ENCODE measurements at places on chromosomes 1 and 21. TPM values are rescaled to one million over a fixed set of nuclear protein-coding genes. Genes with fewer than 3 reads are reported as not detected.

The LINGO4 gene
- not detected for total RNA-seq

The FAM72C gene
- 3.7 TPM for total RNA-seq

The TEX35 gene
- not detected for total RNA-seq

The TRIM67 gene
- total RNA-seq: 0.61 TPM

The COG2 gene
- total RNA-seq: 26.7 TPM

The SPOCD1 gene
- 40.3 TPM for total RNA-seq

The INAVA gene
- 0.72 TPM for total RNA-seq

The MEGF6 gene
- 2.2 TPM for total RNA-seq

The CYP4A11 gene
- not detected for total RNA-seq

The NCF2 gene
- total RNA-seq: not detected

The KRTAP10-3 gene
- total RNA-seq: not detected

- peak; percentile 80 for DNase-seq
Measured at GRCh38 chr1:58727364-58727763, 27.5 kb upstream of the MYSM1 start.

DNA sequence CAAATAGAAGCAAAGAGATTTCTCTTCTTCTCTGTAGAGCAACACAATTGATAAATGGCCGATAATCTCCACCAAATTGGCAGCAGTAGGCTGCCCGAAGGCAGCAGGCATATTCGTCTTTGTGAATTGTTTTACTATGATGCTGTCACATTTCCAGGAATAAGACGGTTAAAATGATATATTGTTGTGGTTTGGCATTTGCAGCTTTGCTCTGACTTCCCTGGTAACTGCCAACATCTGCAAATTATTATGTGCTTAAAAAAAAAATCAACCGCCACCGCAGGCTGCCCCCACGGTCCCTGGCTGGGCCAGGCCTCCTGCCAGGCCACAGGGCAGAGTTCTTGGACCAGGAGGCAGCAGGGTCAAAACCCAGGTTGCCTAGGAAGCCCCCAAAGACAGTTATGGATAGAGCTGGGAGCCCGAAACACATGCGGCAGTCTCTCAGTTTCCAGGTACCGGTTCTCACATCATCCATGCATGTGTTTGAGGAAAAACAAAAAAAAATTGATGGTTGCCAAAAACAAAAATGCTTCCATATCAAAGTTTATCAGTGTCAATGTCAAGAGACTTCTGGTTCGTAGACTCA is 179.3 kb downstream of the ETS2 start:
- DNase-seq: no peak

DNA sequence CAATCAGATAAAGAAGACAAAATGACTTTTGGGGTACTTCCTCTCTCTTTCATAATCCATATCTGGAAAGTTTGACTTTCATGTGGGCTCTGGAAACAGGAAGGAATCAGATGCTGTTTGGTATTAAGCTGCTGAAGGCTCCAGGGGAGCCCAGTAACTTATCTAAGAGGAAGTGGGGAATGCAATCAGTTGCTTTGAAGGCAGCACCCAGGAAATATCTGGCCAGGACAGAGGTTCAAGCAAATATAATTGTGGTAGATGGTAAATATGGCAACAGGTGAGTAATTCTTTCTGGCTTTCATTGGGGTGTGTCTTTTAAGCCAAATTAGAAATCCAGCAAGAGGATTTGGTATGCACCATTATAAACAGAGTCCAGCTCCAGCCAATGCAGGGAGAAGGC is 44.4 kb downstream of the COLGALT2 start:
- no peak for DNase-seq

- no peak for DNase-seq
Measured at GRCh38 chr1:115160728-115161127, 71.4 kb upstream of the TSPAN2 start.

- DNase-seq: peak; percentile 82
Measured at GRCh38 chr1:94623560-94624148, 82.1 kb upstream of the F3 start.

DNA sequence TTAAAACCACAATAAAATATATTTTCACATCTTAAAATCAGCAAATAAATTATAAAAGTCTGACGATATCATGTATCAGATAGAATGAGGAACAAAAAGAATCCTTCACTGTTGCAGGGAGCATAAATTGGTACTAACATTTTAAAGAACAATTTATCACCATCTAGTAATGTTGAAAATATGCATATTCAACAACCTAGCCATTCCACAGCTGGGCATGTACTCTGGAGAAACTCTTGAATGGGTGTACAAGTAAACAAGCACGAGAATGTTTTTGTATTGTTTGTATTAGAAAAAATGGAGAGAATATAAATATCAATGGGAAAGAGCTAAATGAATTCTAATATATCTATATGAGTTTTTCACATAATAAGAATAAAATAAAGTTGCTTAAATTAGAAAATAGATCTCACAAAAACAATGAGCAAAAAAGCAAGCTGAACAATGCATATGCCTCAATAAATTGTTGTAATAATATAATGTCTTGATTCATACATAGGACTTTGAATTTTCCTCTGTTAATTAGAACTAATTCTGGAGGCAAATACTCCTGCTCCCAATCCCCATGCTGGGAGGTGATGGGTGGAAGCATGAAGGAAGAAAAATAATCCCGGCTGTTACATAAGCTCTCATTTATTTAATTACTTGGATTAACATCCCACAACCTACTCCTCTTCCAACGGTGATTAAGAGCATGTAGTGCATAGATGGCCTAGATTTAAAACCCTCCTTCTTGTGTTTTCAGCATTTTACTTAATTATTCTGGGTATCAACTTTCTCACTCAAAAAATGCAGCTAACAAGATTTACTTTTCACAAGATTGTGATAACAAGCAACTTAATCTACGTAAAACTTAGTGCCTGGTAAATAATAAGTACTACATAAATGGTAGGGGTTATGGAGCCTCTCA is 5.5 kb upstream of the FMO2 start:
- DNase-seq: no peak

DNA sequence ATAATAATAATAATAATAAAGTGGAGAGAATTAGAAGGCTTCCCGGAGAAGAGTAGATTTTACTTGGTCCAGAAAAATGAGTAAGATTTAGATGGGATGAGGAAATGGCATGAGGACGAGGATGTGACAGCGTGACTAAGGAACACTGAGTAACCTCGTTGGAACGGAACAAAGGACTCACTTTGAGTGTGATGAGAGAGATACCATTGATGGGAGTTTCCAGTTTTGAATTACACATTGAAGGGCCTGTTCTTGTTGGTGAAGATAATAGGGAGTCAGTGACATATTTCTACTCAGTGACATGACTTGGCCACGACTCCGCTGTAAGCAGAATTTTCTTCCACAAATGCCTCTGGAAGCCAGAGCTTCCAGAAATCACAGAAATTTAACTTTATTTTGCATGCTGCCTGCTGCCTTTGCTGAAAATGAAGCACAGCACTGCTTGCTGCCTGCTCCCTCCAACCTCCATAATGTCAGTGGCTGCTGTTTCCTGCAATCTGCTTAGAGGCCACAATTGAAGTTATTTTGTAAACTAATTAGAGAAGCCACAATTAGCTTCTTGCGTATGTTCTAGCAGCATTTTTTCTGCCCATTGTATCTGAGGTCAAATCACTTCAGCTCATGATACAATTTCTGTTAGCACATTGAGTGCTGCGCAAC is 33.7 kb upstream of the FBXO28 start:
- DNase-seq: peak; percentile 46

- no peak for DNase-seq
Measured at GRCh38 chr1:67437961-67438360, 7.8 kb upstream of the SERBP1 start.

GRCh38 chr1:173332026-173332425 is 124.9 kb upstream of the TNFSF4 start:
- DNase-seq: no peak

- DNase-seq: no peak
Measured at GRCh38 chr21:34728479-34728878, 59.7 kb downstream of the CLIC6 start.

GRCh38 chr21:43733529-43734071 is 14.7 kb downstream of the PDXK start:
- DNase-seq: no peak

DNA sequence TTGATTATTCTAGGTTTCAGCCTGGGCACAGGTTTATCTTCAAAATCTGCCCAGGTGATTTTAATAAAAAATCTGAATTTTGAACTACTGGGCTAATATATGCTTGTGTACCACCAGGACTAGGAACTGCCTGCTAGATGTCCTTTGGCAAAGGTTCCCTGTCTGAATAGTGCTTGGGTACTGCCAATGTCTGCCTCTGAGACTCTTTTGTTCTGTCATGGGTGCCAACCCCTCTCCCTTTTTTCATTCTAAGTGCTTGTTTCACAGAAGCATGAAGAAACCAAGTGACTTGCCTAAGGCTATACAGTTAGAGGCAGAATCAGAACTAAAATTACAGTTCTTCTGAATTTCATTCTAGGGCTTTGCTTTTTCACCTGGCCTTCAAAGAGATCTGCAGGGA is 106.3 kb upstream of the CACHD1 start:
- no peak for DNase-seq

DNA sequence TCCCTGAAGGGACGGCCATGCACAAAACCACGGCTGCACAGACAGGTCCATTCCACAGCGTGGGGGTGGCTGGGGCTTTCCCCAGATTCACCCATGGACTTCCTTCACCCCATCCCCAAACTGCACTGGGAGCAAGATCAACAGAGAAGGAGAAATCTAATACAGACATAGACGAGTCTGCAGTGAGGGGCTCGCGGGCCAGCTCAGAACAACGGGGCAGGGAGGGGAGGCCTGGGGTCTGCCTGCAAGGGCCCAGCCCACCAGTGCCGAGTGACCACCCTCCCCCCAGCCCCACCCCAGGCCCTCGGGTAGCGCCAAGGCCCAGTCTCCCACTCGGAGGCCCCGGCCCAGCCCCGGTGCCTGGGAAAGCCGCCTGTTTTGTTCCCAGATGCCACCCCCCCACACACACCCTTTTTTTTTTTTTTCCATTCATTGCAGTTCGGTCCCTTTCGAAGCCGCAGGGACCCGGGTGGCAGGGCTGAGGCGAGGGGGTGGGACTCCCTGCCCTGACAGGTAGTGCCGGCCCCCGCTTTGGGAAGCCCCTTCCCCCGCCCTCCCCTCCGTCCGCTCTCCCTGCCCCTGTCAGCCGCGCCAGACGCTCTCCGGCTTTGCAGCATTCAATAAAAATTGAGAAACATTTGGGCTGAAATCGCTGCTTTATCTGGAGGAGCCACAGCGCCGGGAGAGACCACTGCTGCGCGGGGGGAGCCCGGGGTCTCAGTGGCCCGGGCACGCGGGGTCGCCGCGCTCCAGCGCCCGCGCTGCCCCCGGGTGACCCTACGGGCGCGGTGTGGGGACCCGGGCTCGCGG is 543 bp upstream of the EPHB2 start:
- no peak for DNase-seq

- no peak for DNase-seq
Measured at GRCh38 chr21:39005502-39005787, 177.8 kb downstream of the PSMG1 start.

- DNase-seq: no peak
Measured at GRCh38 chr1:154502066-154502743, at the start of the genes SHE and TDRD10. SHE (minus strand) TSS chr1:154502412; CDS start chr1:154502026, 386 bp downstream. TDRD10 (plus strand) TSS chr1:154502219; CDS start chr1:154506904, 4,685 bp downstream.

GRCh38 chr1:209580577-209580976 is 2.9 kb upstream of the CAMK1G start:
- DNase-seq: no peak

GRCh38 chr1:237748171-237748960 is 142.4 kb downstream of the ZP4 start:
- no peak for DNase-seq

DNA sequence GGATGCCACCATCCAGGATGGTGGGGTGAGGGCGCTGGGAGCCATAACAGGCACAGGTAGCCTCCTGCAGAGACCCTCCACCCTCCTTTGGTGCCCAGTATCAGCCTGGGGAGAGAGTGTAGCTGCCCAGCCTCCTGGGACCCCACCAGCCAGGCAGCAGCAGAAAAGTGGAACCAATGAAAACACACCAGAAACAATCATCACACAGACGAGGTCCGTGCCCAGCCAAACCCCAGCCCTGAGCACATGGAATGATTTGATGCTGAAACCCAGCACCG is 285.1 kb downstream of the PTPRU start:
- no peak for DNase-seq

DNA sequence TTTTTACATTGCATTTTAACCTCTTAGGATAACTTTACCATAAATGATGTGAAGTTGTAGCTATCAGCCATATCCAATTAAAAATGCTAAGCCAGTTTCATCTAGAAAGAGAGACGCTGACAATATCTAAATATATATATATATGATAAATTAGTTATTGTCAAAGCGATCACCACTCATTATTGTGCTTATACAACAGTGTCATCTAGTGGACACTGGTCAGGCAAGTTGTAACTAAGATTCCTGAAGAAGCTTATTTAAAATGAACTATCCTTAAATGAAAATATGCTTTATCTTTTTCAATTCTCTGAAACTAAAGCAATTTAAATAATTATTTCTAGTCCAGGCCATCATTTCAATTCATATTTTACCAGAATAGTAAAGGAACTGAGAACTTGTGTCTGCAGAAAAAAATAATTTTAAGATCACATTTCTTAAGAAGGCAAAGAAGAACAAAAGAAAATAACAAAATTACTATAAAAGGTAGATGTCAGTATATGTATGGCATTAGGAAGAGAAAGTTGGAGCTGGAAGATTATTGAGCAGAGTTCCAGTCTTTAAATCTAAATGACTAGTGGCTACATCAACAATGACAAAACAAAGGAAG is 193.3 kb upstream of the SNX7 start:
- peak; percentile 30 for DNase-seq

DNA sequence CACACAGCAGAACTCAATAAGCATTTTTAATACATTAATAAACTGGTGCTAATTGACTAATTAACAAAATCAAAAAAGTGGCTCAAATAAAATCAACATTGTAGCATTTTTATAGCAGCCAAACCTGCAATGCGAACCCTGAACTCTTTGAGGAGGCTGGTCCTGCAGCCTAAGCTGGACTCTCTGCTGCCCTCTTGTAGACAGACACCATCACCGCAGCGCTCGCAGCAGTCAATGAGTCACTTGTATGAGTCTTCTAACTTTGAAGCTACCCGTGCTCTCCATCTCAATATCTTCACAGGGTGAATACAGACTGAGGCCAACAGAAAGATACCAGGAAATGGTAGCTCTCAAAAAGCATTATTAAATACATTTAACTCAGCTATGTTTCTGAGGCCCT is 9.7 kb upstream of the KRTAP7-1 start:
- peak; percentile 8 for DNase-seq

- no peak for DNase-seq
Measured at GRCh38 chr1:3992103-3992556, 92.1 kb upstream of the C1orf174 start.

- no peak for DNase-seq
Measured at GRCh38 chr1:229043115-229043514, 227.8 kb upstream of the RAB4A start.

GRCh38 chr1:82401116-82401515 is 600.4 kb downstream of the ADGRL2 start:
- DNase-seq: no peak

Data from SJSA1 (cell line).